ENCODE measurements at places on chromosomes 2 and 18.

DNA sequence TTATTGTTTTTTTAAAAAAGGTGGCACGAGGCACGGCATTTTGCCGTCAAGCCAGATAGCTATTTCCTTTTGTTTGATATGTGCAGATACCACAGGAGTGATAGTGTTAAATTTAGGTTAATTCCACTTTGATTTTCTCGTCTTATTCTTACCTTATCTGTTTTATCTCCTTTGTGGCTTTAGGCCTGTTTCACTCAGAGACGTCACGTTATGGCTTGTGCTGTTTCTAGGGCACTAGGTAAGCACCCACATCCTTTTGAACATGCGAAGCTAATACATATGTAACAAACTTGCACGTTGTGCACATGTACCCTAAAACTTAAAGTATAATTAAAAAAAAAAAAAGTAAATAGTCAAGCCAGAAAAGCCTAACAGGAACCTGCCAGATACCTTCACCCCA lies 57.8 kb downstream of the C18orf63 start:
- no peak for DNase-seq

DNA sequence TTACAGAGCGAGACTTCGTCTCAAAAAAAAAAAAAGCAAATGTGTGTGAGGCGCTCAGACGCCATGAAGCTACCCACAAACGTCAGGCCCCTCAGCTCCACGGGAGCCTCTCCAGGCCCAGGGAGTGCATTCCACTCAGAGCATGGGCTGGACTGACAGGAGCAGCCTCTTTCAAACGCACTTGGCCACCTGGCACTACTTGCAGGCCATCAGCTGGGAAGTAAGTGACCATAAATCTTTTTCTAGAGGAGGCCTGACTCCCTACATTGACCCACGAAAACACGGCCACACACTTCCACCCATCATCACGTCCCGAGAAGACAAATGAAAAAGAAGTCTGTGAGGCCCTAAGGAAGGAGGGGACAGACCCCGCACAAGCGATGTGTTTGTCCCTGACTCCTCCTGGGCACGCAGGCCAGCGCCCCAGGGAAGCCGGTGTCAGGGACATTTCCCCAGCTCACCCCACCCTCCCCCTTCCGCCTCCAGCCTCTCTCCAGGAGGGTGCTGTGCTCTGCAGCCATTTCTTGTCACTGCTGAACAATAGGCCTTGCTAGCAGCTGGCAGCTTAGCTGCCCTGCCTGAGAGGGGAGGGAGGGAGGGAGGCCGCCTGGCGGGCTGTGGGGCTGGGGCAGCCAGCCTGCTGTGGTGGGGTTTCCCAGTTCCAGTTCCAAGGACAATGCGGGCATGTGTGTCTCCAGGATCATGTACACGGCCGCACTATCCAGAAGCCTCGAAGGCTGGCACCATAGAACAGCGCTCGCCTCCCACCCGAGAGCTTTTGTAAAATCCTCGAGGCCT lies 26.6 kb downstream of the SERTAD2 start:
- DNase-seq, result no peak

DNA sequence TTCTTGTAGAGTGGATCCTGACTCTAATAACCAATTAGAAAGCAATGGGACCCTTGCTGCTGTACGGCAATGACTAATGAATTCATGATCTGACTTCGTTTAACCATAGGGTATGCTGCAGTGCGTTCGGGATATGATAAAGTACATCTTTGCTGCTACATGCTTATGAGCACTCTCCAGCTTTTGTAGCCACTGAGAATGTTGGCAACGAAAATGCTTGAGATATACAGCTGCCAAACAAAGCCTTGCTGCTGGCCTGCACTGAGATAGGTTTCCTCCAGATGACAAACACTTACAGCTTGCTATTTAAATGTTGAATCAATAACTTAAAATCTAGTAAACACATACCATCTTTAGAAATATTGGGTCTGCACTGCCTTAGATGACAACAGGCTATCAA lies 372.4 kb upstream of the SLC8A1 start:
- DNase-seq, result no peak

DNA sequence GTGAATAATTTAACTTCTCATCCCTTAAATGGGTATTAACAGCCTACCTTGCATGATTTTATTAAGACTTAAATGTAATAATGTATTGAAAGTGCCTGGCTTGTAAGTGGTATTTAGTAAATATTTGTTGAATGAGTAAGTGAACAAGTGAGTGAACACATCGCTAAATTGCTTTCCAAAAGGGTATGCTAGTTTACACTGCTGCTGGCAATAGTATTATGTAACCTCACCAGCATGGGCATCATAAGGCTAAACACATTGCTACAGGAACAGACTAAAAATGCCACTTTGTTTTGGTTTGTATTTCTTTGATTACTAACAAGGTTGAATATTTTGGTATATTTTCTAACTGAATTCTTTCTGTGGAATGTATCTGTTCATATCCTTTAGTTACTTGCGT lies 9.8 kb downstream of the WDR43 start:
- DNase-seq, result no peak

- DNase-seq, result no peak
Measured at GRCh38 chr2:64312622-64313397, 141.2 kb upstream of the LGALSL start.

- no peak for DNase-seq
Measured at GRCh38 chr18:51915176-51915575, 424.8 kb upstream of the DCC start.

- no peak for DNase-seq
Measured at GRCh38 chr2:108820482-108820881, 33.9 kb downstream of the CCDC138 start.

DNA sequence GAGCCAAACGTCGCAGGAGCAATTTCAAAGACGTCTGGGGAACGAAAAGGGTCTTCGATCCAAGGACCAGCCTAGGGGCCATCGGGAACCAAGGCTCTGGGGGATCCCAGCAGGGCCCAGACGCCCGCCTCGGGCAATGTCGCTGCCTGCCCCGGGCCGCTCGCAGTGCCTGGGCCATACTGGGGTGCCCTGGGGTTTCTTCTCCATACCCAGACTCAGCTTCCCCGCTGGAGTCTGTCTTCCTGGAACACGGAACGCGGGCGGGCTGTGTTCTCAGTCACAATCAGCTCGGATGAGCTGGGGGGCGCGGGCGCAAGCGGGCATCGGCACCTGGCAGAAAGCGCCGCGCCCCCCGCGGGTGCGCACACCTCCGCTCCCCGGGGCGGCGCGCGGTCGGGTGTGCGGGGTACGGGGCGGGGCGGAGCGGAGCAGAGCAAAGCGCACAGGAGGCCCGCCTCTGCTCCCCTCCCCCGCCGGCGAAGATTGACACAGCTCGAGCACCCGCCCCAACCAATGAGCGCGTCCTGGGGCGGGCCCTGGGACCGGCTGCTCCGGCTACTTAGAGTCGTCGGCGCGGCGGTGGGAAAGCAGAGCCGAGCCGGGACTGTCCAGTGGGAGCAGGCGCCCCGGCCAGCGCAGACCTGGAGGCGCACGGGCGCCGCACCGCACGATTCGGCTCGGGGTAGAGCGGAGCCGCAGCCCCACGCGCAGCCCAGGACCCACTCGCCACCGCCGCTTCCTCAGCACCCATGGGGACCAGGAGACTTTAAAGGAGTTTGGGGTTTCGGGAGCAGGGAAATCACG lies at the start of gene LRATD1:
Gene LRATD1 (plus strand): TSS at position 585 of the 804 bp plus-strand sequence. CDS start 1,263 bp downstream, outside the sequence.
- DNase-seq, result peak; percentile 87

DNA sequence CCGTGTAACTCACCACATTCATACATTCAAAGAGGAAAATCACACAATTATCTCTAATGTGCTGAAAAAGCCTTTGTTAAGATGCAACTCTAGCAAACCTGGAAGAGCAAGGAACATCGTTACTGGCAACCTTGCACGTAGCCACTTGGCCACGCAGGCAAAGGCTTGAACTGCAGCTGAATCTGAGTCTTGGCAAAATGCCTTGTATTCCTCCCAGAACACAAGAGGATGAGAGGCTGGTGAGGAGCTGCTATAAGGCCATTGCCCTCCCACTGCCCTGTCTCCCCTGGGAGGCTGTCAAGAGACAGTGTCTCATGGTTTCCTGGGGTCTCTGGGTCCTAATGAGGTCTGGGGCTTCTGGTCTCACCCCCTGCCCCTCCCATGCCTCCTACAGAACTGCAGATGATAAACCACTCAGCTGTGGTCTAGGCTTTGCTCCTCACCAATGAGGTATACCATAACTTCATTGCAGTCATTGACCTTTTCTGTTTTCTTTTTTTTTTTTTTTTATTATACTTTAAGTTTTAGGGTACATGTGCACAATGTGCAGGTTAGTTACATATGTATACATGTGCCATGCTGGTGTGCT lies 141.4 kb downstream of the SPP2 start:
- DNase-seq, result peak; percentile 37

GRCh38 chr18:45014047-45014501 lies 333.4 kb downstream of the SETBP1 start:
- DNase-seq, result peak; percentile 62

DNA sequence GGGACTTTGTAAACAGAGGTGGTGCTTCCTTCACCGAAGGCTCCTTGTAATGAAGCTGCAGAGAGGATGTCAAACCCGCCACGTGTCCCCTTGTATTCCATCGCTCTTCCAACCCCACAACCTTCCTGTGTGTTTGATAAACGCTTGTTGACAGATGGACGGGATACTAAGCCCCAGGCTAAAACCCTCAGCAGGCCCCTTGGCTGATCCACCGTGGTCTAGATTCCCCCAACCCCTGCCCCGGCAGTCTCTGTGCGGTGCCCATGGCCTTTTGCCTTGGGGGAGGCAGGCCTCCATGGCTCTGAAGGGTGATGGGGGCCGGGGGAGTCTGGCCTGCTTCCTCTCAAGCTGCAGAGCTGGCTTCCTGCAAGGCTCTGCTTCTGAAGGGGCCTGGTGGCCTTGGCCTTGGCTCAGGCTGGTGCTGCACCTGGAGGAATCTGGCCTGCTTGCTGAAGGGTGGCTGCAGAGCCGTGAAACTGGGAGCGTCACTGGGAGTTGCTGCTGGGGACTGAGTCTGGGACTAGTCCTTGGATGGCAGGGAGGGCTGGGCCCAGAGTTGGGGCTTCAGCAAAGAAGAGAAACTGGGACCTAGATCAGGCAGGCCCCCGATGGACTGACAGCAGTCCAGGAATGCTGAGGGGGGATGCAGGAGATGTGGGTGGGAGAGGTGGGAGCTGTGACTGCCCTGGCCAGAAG lies 9.6 kb upstream of the NTSR2 start:
- DNase-seq, result no peak

DNA sequence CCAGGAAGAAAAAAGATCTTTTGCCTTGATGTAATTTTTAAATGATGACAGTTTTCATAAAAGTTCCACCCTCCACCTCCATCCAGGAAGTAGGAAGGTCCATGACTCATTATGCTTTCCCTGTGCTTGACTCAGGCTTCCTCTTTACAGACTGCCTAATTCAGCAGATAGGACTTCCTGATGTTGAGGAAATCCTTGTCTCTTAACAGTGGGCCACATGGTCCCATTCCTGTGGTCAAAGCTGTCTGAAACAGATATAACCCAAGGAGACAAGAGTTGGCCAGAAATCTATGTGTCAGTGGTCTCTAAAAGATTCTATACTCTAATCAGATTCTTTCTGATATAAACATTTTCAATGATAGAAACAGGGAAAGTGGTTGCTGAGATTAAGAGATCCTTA lies 119.1 kb downstream of the BAZ2B start:
- DNase-seq, result peak; percentile 58

DNA sequence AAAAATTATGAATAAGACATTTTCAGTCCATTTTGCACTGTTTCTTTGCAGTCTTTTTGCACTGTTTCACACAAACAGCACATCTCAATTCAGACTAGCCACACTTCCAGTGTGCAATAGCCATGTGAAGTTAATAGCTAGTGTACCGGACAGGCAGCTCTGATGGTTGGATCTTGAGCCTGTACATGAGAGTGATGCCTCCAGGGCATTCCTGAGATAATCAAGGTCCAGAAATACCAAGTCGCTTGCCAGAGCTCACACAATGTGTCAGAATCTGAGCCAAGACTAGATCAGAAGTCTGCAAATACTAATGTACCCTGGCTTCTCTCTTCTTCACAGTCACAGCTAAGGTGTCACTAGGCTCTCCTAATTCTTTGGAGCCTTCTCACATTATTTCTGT lies 180.2 kb downstream of the OSR1 start:
- no peak for DNase-seq

GRCh38 chr2:222722327-222722946 lies 51.0 kb downstream of the MOGAT1 start:
- no peak for DNase-seq

Measured in urothelium cell line (cell line).